Mesendoderm (in vitro differentiated cells): ENCODE measurements at places on chromosomes 6 and 20.

GRCh38 chr6:128993166-128993565 is 110.2 kb downstream of the LAMA2 start:
- H3K4me3 ChIP-seq = no peak overlapping the region
- H3K27me3 ChIP-seq = no peaks in the 10 kb centered on the region
- no peaks in the 10 kb centered on the region for H3K36me3 ChIP-seq
- no peaks in the 10 kb centered on the region for H3K4me1 ChIP-seq
- no peak for DNase-seq

GRCh38 chr20:35344354-35344837 is 52.2 kb upstream of the FAM83C start:
- no peak overlapping the region for H3K4me3 ChIP-seq
- no peak for DNase-seq
- no peaks in the 10 kb centered on the region for H3K27me3 ChIP-seq
- H3K27ac ChIP-seq = no peak overlapping the region

GRCh38 chr6:45184040-45184439 is 144.1 kb upstream of the RUNX2 start:
- H3K4me3 ChIP-seq = no peak overlapping the region
- no peaks in the 10 kb centered on the region for H3K36me3 ChIP-seq
- peaks cover 4% of the 10 kb centered on the region for H3K4me1 ChIP-seq
- DNase-seq = no peak
- no peaks in the 10 kb centered on the region for H3K27me3 ChIP-seq
- H3K27ac ChIP-seq = no peak overlapping the region

- no peak for DNase-seq
- H3K4me1 ChIP-seq = no peaks in the 10 kb centered on the region
- H3K36me3 ChIP-seq = no peaks in the 10 kb centered on the region
- no peak overlapping the region for H3K4me3 ChIP-seq
- H3K27me3 ChIP-seq = no peaks in the 10 kb centered on the region
These were observed 77.0 kb upstream of the CD2AP start for GRCh38 chr6:47400581-47400980.

DNA sequence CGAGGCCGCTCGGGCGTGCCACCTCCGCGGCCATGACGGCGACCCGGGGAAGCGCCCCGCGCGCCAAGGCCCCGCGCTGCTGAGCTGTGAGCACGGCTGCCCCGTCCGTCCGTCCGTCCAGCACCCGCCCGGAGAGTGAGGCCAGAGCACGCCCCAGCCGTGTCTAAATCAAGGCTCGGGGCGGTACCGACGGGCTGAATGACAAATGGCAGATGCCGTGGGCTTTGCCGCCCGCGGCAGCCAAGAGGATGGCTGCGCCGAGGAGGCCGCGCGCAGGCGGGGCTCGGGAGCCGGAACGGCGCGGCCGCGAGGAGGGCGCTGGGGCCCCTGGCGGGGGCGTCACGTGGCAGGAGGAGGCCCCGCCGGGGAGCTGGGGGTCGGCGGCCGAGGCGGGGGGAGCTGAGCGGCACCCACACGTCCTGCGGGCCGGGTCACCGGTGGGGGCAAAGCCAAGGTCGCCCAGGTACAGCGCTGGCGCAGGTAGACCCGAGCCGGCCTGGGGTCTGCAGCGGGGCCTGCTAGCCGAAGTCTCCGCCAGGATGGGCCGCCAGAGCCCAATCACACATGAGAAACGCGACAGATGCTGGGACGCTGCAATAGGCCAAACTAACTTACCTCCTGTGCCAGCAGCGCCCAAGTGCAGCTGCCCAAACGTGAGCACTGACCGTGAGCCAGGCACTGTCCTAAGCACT is at the start of gene PLAGL1:
Gene PLAGL1, minus strand, starts transcription at position 140 of the 692 bp plus-strand sequence. CDS start 60,123 bp downstream, outside the sequence.
- no peak within 1 kb of the TSS for H3K27ac ChIP-seq
- H3K36me3 ChIP-seq = no peaks in the 10 kb centered on the region
- H3K27me3 ChIP-seq = peaks cover 5% of the 10 kb centered on the region
- no peaks in the 10 kb centered on the region for H3K4me1 ChIP-seq

- DNase-seq = no peak
- no peaks in the 10 kb centered on the region for H3K27me3 ChIP-seq
- H3K4me3 ChIP-seq = no peak overlapping the region
- H3K36me3 ChIP-seq = no peaks in the 10 kb centered on the region
These were observed 148.8 kb upstream of the EPHA7 start for GRCh38 chr6:93568169-93568568.

GRCh38 chr20:33584976-33585375 is 77.2 kb upstream of the C20orf144 start:
- no peaks in the 10 kb centered on the region for H3K4me1 ChIP-seq
- H3K27ac ChIP-seq = no peak overlapping the region
- H3K36me3 ChIP-seq = no peaks in the 10 kb centered on the region
- no peak overlapping the region for H3K4me3 ChIP-seq

GRCh38 chr6:1403851-1404712 is 14.7 kb downstream of the FOXF2 start:
- H3K27ac ChIP-seq = no peak overlapping the region
- no peak for DNase-seq
- H3K4me3 ChIP-seq = no peak overlapping the region
- H3K36me3 ChIP-seq = no peaks in the 10 kb centered on the region
- H3K27me3 ChIP-seq = no peaks in the 10 kb centered on the region
- H3K4me1 ChIP-seq = no peaks in the 10 kb centered on the region
